ENCODE measurements at places on chromosomes 2 and 18.

DNA sequence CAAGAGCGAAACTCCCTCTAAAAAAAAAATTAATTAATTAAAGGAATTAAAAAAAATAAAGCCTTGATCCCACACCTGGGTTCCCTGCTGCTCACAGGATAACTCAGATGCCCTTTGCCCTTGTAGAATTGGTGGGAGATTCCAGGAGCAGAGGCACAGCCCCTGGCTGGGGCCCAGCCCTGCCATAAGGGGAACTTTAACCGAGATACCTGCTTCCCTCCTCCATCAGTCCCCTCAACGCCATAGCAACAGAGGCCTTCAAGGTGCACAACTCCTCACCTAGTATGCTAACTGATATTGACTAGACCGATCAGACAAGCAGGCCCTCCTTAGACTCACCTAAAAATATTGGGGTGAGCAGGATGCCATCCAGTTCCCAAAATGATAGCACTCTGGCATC is 23.6 kb downstream of the TEX44 start:
- no peak for DNase-seq

DNA sequence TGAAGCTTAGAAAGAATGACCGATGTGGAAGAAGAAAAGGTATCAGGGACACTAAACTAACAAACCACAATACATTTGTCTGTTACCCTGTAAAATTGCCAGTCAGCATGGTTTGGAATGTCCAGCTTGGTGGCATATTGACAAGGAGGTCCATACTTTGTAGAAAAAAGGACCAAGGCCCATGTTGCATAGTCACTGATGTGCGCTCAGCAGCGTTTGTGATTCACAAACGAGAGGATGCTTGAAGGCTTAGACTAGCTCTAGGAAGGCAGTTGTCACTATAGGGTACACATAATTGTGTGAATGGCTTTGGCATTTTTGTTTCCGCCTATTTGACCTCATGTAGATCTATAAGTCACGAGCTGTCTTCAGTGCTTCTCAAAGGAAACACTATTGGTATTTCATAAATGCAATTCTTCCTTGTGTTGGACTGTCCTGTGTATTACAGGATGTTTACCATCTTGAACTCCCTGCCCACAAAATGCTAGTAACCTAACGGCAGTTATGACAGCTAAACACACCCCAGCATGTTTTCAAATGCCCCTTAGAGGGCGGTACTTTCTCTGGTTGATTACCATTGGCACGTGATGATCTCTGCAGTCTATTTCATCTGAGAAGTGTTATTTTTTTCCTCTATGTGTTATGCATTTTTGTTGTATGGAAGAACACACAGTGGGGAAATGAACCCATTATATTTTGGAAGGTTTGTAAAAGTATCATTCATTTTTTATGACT is 304.2 kb downstream of the CYRIA start:
- DNase-seq: no peak

DNA sequence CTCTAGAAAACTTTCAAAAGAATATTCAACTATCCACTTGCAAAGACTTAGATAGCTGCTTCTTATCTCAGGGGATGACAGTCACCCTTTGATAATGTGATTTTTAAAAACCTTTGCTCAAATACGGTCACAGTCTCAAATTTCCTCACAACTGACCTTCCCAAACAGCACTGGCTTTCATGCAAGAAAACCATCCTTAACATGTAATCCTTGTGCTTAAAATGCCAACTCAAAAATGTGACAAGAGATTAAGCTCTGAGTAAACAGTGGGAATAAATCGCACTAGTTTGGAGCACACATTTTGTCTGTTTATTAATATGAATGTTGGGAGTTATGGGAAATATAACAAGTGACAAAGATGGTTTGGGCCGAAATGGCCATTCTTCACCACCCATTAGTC is 87.5 kb upstream of the CCBE1 start:
- no peak for DNase-seq

DNA sequence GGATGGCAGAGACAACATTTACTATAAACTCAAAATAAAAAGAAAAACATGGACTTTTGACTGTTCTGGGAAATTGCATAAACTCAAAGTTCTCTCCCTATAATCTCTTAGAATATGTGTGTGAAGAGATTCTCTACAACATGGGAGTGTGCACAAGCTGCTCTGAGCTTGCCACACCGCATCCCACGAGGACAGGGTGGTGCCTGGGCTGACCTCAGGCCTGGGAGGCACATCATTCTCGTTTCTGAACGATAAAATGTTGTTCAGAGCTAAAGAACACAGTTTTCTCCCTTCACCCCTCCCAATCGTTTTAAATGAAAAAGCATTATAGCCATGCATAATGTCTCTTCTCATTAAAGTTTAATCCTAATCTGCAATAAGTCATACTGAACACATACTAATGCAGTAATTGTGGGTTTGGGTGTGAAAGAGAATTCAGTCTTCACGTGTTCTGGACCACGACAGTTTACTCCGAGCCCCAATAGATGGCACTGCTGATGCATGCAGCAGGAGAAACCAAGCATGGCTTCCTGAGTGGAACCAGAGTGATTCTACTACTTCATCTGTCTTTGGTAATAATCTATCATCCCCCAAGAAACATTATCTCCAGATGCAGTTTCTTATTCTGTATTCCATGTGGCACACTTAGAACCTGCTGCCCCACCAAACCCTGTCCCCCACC is 46.9 kb upstream of the LAMA1 start:
- DNase-seq: no peak

- no peak for DNase-seq
Measured at GRCh38 chr2:112343827-112344585, 68.6 kb downstream of the ZC3H6 start.

- DNase-seq: peak; percentile 29
Measured at GRCh38 chr2:197498937-197499593, 575 bp downstream of the HSPD1 start.

DNA sequence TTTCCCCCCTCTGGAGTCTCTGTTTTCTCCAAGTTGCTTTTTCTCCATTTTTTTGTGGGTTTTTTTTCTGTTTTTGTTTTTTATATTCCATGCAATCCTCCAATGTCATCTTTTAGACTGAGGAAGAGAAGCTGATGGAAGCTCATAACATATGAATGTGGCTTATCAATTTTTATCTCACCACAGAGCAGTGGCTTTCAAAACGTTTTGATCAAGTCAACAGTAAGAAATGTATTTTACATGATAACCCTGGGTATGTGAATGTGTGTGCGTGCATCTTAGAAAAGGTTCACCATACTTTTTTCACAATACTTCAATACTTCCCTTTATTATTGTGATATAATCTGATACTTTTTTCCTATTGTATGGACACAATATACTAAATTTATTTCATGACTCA is 64.6 kb upstream of the CDCA7 start:
- no peak for DNase-seq

DNA sequence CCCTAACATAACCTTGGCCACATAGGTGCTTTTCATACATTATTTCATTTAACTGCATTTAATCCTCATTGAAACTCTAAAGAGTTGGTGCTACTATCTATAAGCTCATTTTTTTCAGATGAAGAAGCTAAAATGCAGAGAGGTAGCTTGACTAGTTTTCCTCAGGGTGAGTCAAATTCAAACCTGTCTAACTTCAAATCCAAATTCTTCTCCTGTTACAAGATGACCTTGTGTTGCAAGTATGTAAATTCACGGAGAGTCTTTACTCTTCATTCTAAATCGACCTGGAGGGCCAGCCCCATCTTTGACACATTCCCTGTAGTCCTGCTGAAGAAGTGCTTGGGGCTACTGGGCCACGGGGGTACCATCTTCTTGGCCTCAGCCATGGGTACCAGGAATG is 8.2 kb upstream of the SETBP1 start:
- DNase-seq: no peak

DNA sequence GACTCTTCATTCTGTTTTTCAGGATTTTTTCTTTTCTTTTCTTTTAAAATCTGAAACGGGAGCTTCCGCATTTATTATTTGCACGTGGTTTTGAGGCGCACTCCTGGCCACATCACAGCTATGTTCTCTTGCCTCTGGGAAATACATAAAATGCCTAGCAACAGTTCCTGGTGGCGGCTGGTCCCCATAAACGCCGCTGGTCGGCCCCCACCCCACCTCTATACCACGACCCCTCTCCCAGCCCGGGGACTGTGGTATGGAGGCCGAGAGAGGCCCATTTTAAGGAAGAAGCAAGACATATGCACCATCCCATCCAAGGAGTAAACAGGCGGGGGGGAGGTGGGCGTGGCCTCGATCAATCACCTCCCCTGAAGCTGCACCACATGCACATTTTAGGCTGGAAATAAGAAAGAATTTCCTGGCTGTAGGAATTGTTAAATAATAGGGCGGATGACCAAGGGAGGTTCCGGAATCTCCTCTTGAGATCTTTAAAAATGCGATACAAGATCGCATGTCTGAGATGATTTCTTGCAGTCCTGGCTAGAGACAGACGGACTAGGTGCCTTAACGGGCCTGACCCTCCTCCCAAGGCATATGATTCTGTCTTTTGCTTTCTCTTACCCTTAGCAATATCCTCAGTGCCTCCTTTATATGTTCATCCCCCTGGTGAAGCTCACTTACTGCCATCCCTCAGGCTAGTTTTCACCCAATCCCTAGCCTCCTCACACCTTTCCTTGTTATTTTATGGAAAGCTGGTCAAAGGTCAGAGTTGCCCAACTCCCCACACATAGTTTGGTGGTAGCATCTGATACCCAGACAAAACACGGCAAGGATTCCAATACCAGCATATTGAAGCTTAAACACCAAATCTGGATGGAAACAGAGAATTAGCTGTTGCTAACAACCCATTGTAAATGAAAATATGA is 82.4 kb downstream of the BCL2 start:
- no peak for DNase-seq

DNA sequence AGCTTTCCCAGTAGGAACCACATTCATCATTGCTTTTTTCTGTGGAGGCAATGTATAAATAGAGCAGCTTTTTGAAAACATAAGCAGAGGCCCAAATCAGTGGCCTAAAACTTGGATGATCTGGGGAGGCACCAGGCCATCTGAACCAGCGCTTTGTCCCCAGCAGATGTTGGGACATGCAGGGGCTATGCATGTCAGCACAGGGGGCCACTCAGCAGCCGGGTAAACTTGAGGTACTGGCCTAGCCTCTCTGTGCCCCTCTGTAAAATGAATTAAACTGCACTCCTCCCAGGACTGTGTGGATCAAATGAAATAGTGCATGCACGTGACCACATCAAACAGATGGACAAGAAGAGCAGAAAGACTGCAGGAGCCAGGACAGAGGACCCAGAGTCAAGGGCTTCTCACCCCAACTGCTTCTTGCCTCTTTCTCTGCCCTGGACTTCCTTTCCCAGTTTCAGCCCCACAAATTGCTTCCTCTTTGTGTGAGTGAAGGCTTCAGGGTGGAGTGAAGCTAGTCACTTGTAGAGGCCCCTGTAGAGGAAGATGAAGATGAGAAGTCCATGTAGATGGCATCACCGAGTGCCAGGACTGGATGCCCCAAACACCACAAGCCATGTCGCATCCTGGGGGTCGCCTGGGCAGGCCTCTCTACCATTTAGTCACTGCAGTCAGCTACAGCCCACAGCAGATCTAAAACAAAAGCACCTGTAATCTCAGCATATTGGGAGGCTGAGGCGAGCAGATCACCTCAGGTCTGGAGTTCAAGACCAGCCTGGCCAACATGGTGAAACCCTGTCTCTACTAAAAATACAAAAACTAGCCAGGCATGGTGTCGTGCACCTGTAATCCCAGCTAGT is 53.2 kb downstream of the IMPA2 start:
- no peak for DNase-seq

DNA sequence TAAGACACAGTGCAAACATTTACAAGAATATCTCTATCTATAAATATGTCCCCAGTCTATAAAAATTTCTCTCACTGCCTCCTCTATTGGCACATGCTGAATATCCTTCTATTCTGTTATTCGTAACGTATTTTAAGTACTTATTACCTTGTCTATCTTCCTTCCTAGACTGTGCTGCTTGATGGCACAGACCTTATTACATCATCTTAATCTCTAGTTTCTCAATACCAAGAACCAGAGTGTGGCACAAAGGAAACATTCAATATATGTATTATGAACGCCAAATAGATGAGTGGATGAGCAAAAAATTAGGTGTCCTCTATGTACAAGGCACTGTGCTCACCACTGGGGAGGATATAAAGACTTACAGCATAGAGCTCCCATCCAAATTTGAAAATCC is 282.8 kb downstream of the NBAS start:
- DNase-seq: no peak

DNA sequence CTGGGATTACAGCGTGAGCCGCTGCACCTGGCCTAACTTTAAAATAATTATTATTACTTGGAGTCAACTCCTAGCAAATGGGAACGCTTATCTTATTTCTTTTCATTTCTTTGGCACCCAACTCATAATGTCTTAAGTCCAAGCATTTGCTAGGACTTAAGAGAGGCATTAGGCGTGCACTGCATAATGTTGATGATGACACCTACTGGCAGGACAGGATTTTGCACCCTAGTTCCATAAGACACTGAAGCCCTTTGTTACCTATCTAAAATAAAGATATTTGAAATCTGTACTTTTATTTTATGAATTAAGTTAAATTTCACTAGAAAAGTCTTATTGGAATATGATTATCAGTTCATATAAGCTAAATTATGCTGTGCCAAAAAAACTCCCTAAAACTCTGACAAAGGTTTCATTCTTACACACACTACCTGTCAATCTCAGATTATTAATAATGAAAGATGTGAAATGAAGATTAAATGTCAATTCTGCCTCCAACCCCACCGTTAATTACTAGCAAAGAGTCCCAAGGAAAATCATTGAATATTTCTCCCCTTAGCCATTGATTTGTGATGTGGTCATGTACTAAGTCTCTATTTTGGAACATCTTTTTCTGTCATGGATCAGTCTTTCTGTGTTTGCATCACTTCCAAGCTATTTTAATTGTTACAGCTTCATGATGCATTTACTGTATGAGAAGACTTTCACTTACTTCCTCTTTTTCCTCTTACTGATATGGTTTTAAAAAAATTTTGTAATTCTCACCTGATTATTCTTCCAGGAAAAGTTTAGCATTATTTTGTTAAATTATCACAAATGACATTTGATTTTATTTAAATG is 12.7 kb upstream of the CDH2 start:
- DNase-seq: no peak

- DNase-seq: no peak
Measured at GRCh38 chr2:216632952-216633615, at the start of gene IGFBP2. Gene IGFBP2, plus strand, starts transcription at chr2:216633420. Its CDS starts 104 bp downstream, at chr2:216633524.

- no peak for DNase-seq
Measured at GRCh38 chr2:108637304-108637669, 82.0 kb upstream of the RANBP2 start.

- DNase-seq: no peak
Measured at GRCh38 chr2:73285159-73285739, 971 bp upstream of the FBXO41 start.

DNA sequence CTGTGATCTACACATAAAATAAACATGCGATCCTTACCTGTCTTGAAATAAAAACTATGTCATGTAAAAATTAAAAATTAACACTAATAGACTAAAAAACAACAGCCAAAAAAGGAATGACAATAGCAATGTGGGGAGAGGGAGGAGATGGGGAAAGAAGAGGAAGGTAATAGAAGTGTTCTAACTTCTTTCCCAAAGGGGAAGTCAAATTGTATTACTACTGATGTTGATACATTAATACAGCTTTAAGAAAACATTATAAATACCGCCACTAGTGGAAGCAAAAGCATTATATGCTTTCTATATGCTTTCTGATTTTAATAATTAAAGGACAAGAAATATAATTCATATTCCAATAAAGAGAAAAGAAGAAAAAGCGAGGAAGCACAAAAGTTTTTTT is 22.2 kb downstream of the ZNF516 start:
- no peak for DNase-seq

- no peak for DNase-seq
Measured at GRCh38 chr2:166700079-166700478, 188.2 kb upstream of the XIRP2 start.

All from activated CD8-positive, alpha-beta memory T cell treated with anti-CD3 and anti-CD28 coated beads for 1 hour (primary cell).